Hepatocyte (in vitro differentiated cells): ENCODE measurements at places on chromosomes 13 and 19. TPM values are rescaled to one million over a fixed set of nuclear protein-coding genes. Genes with fewer than 3 reads are reported as not detected.

The VSTM2B gene
- 0.34 and 1.1 TPM in 2 replicates for polyA plus RNA-seq

The OR1M1 gene
- polyA plus RNA-seq: not detected in 2 replicates

The EFNA2 gene
- 1.3 and 1.8 TPM in 2 replicates for polyA plus RNA-seq

- no peaks in the 10 kb centered on the region for H3K27me3 ChIP-seq
- DNase-seq: no peak
- no peak overlapping the region for H3K27ac ChIP-seq
- H3K4me1 ChIP-seq: no peaks in the 10 kb centered on the region
These were observed 39.5 kb upstream of the F7 start for GRCh38 chr13:113066142-113066455.

DNA sequence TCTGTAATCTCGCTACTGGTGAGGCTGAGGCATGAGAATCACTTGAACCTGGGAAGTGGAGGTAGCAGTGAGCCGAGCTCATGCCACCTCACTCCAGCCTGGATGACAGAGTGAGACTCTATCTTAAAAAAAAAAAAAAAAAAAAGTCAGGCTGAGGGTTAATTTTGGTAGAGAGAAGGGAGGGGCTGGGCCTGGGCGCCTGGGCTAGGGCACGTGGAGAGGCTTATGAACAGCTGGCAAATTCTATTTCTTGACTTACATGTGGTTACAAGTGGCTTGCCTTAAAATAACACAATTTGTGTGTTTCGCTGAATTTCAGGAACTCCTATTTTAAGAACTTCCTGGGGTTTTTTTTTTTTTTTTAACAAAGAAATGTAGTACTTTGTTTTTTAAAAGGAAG, 47.6 kb upstream of the MAP3K10 start:
- DNase-seq: no peak
- no peaks in the 10 kb centered on the region for H3K36me3 ChIP-seq
- H3K27ac ChIP-seq: no peak overlapping the region
- no peak overlapping the region for H3K4me3 ChIP-seq

- H3K4me1 ChIP-seq: no peaks in the 10 kb centered on the region
- H3K4me3 ChIP-seq: no peak overlapping the region
- DNase-seq: no peak
- no peak overlapping the region for H3K27ac ChIP-seq
These were observed 6.4 kb downstream of the APC2 start for GRCh38 chr19:1456121-1456900.
